ENCODE measurements at places on chromosomes 1 and 21.

GRCh38 chr1:40640314-40641076, 25.0 kb downstream of the RIMS3 start:
- DNase-seq: no peak

DNA sequence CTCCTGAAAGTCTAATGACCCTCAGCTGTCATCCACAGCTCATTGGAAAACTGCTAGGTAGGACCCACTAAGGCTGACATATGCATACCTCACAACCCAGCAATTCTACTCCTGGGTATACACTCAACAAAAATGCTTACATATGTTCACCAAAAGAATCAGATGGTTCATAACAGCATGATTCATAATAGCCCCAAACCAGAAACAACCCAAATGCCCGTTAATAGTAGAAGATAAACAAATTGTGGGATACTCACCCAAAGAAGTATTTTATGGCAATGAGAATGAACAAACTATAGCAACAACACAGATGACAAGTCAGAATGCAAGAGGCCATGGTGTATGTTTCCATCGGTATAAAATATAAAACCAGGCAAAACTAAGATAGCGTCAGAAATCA, 124.6 kb downstream of the HLCS start:
- DNase-seq: no peak

GRCh38 chr1:64540265-64540791, 70.4 kb downstream of the CACHD1 start:
- no peak for DNase-seq

DNA sequence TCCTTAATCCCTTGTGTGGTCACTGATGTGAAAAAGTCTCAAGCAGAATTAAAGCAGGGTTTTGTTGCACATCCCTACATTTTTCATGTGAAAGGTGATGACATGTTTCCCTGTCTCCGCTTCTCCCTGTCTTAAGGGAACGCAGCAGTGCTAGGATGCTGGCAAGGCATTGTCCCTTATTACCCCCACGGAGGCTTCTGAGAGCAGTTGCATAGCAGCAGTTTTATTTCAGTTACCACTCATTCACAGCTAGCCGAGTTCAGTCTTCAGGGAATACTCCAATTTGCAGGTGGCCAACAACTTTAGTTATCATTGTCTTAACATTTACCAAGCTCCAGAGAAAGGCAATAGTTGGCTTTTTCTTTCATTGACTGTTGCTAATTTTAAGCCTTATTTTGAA, 89.1 kb downstream of the CLEC20A start:
- DNase-seq: no peak

GRCh38 chr1:230824919-230825721, 43.2 kb downstream of the C1orf198 start:
- peak; percentile 34 for DNase-seq

DNA sequence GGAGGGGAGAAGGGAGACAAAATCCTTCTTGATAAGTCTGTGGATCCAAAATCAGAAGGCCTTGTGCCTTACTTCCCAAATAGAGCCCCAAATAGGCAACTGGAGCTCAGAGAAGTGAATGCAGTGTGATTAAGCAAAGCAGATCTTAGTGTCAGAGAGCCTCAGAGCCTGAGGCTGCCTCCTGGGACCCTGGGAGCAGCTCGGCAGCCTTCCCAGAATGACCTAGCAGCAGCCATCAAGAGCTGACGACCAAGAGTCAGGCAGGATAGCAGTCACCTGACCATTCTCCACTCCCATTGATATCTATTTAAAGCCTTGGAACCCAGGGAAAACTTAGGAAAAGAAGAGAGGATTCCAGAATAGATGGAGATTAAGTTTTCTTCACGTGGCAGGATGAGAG, 78.0 kb upstream of the SMYD2 start:
- DNase-seq: no peak

DNA sequence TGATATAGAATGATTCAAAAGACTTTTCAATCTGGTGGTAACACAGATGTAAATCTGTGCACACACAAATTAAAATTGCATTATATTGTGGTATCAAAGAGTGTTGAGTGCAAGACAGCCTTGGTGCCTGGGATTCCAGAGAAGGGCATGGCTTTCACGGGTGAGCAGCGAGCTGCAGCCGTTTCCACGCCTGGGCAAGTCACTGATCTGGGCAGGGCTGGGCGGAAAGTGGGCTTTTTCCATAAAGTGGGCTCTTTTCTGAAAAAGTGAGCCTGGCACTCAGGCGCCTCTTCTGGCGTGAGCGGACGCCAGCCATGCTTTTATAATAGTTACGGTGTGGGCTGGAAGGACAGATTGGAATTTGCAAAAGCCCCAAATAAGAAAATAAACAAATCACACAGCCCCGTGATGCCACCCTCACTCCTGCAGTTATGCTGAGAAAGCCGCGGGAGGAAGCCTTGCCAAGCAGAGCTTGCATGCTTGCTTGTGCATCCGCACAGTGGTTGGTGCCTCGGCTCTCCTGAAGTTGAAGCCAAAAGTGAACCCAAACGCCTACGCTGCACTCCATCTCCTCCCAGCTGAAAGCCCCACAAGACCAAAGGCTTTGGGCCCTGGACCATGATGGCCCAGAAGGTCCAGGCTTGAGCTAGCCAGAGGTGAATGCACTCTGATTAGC, 7.1 kb upstream of the C1orf115 start:
- DNase-seq: no peak

DNA sequence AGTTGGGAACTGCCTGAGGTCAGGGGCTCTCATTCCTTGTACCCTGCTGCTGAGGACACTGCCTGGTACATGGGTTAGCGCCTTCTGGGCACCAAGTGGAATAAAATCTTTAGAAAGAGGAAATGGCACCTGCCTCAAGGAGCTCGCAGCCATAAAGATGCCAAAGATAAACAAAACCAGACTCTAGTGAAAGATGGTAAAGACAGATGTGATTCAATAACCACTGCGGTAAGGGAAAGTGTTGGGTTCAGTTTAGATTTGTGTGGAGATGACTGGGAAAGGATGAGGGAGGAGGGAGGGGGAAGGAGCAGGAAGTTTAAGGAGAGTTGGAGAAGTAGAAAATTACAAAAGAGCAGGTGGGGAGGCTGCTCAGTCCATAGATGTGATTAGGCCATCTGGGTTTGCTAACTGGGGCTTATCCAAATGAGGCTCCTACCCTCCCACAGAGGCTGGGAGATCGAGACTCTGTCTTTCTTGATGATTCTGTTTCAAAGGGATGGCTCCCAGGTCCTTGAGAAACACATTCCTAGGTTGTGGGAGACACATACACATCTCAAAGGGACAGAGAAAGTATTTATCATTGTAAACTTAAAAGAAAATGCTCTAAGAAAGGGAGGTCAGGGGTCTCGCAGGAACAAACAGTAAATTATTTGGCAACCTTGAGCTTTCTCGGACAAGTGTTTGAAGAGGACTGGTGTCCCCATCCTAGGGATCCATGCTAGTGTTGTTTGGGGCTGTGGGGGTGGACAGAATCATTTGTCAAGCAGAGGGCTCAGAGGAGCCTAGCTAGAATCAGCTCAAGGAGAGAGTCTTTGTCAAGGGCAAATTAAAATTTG, 65.7 kb upstream of the MORC3 start:
- no peak for DNase-seq

DNA sequence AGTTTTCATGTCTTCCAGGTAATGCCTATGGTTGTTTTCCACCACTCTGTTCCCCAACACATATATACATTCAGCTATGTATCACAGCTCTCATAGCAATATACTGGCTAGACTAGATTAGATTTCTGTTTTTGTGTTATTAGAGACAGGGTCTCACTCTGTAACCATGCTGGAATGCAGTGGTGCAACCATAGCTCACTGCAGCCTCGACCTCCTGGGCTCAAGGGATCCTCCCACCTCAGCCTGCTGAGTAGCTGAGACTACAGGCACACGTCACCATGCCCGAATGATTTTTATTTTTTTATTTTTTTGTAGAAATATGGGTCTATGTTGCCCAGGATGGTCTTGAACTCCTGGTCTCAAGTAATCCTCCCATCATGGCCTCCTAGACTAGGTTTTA, 37.7 kb downstream of the SYNJ1 start:
- no peak for DNase-seq

All from SIG-M5 (cell line).